ENCODE measurements at places on chromosomes 4 and X. TPM values are rescaled to one million over a fixed set of nuclear protein-coding genes. Genes with fewer than 3 reads are reported as not detected.

EMCN gene
- total RNA-seq = not detected

GABRA4 gene
- total RNA-seq = not detected

IL21 gene
- total RNA-seq = not detected

MTM1 gene
- total RNA-seq = 12.2 TPM

MAP3K15 gene
- 2.5 TPM for total RNA-seq

C4orf51 gene
- total RNA-seq = not detected

TSPAN7 gene
- total RNA-seq = 77.5 TPM

CTAG1A gene
- total RNA-seq = not detected

TCEAL1 gene
- 38.9 TPM for total RNA-seq

FGFBP2 gene
- total RNA-seq = not detected

NXF2 gene
- total RNA-seq = not detected

TCEAL7 gene
- total RNA-seq = not detected

SAGE1 gene
- not detected for total RNA-seq

SLIT2 gene
- not detected for total RNA-seq

BTK gene
- not detected for total RNA-seq

MAGEB5 gene
- total RNA-seq = not detected

KLB gene
- total RNA-seq = not detected

RGN gene
- not detected for total RNA-seq

ANAPC4 gene
- 20.4 TPM for total RNA-seq

P2RY10 gene
- not detected for total RNA-seq

GYPE gene
- 1.3 TPM for total RNA-seq

STS gene
- total RNA-seq = 1.9 TPM

ESX1 gene
- not detected for total RNA-seq

FRMD7 gene
- not detected for total RNA-seq

Data from NCI-H460 (cell line).